GM20000 (cell line): ENCODE measurements at places on chromosomes 3 and 15.

- peak; percentile 80 for DNase-seq
These were observed 53.2 kb upstream of the SRGAP3 start for GRCh38 chr3:9302425-9303181.

DNA sequence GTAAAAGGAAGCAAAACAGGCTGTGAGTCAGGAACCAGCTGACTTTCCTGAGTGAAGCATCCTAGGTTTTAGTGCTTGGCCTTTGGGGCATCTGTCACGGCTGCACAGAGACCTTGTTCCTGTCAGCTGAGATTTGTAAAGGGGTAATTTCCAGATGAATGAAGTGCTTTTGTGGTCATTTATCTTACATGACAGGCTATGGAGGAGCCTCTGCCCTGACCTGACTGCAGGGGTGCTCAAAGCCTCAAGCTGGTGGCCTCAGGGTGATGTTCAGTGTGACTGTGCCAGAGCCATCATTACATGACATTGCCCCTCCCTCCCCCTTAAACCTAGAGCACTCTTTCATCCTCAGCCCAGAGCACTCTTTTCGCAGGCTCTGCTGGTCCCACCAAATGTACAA, 132.5 kb downstream of the ARNT2 start:
- DNase-seq = no peak

GRCh38 chr15:96924570-96924969, 594.1 kb downstream of the NR2F2 start:
- no peak for DNase-seq

GRCh38 chr15:47196048-47196447, 521.3 kb upstream of the SEMA6D start:
- DNase-seq = peak; percentile 62

DNA sequence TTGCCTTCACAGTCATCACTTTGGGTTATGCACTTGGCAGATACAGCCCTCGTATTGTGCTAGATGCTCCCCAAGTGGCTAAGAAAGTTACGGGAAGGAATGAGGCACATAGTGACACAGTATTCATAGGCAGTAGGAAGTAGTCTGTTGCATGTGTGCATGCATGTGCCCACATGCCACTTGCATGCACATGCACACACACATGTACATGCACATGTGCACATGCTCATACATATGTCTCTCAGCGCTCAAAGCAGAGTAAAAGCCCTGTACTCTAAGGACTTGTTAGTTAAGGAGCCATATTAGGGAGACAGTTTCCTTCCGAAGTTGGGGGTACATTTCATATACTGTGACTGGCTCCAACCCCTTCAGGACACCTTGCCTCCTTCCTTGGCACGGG, 128.9 kb downstream of the CHCHD6 start:
- no peak for DNase-seq

GRCh38 chr3:157074981-157075380, 85.0 kb downstream of the CCNL1 start:
- no peak for DNase-seq

DNA sequence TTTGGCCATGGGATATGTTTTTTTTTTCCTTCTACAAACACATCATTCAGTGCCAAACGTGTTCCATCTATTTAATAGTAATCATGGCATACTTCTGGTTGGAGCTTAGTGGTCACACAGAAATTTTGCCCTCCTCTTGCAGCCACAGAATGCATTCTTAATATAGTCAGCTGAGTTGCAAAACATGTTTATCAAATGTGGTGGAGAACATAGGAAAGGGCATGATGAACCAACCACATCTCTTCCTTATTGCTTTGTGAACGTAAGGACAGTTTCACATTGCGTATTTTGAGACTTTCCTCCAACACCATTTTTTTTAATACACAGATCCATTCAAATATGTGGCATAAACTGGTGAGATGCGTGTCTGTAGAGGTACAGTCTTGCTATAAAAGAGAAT, 106.8 kb downstream of the BBX start:
- DNase-seq = no peak
